ENCODE measurements at places on chromosomes 4 and X. TPM values are rescaled to one million over a fixed set of nuclear protein-coding genes. Genes with fewer than 3 reads are reported as not detected.

TBX22 gene
- not detected for total RNA-seq

CCDC160 gene
- not detected for total RNA-seq

NLRP2B gene
- total RNA-seq, result not detected

OCRL gene
- 4.6 TPM for total RNA-seq

ALB gene
- total RNA-seq, result not detected

PPEF2 gene
- 0.85 TPM for total RNA-seq

Data from T-cell (primary cell).